Immature natural killer cell (primary cell): ENCODE measurements at places on chromosomes 7 and 10. TPM values are rescaled to one million over a fixed set of nuclear protein-coding genes. Genes with fewer than 3 reads are reported as not detected.

Gene GDI2
- polyA plus RNA-seq: 199 TPM

DNA sequence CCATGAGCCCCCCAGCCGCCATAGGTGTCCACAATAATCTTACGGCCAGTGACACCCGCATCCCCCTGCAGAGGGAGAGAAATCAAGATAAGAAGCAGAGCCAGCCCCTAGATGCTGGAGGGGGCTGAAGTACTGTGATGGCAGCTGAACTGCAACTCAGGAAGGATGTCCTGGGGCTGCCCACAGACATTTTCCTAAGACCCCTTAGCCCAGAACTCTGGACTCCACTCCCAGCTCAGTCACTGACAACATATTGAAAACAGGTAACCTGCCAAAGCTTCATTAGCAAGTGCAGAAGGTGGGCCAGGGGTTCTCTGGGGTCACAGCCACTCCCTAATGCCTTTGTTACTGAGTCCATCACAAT lies 14.3 kb downstream of the MAT1A start:
- no peaks in the 10 kb centered on the region for H3K36me3 ChIP-seq
- H3K27ac ChIP-seq: no peak overlapping the region
- H3K4me3 ChIP-seq: no peak overlapping the region
- H3K4me1 ChIP-seq: no peaks in the 10 kb centered on the region
- H3K27me3 ChIP-seq: peaks cover 1% of the 10 kb centered on the region
- no peak for DNase-seq

DNA sequence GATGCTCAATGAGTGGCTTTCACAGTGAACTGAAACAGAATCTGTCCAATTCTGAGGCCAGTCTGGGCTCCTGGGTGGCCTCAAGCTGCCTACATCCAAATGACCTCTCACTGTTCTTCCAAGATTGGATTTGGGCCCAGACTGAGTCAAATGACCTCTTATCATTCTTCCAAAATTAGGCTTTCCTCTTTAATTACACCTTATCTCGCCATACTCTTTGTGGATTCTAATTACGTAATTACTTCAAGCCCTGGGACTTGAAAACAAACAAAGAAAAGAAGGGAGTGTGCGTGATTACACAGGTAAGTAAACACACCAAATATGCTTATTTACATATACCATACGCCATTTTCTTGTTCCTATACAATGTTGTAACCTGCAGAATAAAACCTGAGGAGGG lies 18.8 kb downstream of the SORBS1 start:
- no peaks in the 10 kb centered on the region for H3K36me3 ChIP-seq
- H3K27me3 ChIP-seq: peaks cover 2% of the 10 kb centered on the region
- H3K27ac ChIP-seq: no peak overlapping the region

DNA sequence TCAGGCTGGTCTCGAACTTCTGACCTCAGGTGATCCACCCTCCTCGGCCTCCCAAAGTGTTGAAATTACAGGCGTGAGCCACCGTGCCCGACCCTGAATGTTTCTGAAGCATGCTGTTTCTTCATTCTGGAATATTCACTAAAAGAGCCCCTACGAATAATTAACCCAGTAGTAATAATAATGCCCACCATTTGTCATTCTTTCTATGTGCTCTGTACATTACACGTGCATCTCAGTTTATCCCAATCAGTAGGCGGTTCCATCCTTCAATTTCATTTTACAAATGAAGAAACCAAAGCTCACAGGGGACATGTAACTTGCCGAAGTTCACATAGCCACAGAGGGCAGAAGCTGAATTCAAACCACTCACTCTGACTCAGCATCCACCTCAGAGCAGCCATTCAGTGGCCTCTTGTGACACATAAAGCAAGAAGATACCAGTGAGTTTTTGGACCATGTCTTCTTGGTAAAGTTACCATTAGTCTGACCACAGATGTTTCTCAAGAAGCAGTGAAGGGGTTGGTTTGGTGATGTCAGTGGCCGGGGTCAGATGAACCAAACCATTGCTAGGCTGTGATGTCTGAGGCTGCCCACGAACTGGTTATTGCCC lies 71.9 kb upstream of the DUSP5 start:
- no peak for DNase-seq
- peak overlapping the region; percentile 44 for H3K27ac ChIP-seq
- H3K27me3 ChIP-seq: peaks cover 2% of the 10 kb centered on the region
- peaks cover 27% of the 10 kb centered on the region for H3K4me1 ChIP-seq

- H3K27me3 ChIP-seq: peaks cover 50% of the 10 kb centered on the region
- DNase-seq: no peak
- peak overlapping the region; percentile 82 for H3K4me3 ChIP-seq
Measured at GRCh38 chr7:97026715-97027426, 2.2 kb upstream of the DLX5 start.

DNA sequence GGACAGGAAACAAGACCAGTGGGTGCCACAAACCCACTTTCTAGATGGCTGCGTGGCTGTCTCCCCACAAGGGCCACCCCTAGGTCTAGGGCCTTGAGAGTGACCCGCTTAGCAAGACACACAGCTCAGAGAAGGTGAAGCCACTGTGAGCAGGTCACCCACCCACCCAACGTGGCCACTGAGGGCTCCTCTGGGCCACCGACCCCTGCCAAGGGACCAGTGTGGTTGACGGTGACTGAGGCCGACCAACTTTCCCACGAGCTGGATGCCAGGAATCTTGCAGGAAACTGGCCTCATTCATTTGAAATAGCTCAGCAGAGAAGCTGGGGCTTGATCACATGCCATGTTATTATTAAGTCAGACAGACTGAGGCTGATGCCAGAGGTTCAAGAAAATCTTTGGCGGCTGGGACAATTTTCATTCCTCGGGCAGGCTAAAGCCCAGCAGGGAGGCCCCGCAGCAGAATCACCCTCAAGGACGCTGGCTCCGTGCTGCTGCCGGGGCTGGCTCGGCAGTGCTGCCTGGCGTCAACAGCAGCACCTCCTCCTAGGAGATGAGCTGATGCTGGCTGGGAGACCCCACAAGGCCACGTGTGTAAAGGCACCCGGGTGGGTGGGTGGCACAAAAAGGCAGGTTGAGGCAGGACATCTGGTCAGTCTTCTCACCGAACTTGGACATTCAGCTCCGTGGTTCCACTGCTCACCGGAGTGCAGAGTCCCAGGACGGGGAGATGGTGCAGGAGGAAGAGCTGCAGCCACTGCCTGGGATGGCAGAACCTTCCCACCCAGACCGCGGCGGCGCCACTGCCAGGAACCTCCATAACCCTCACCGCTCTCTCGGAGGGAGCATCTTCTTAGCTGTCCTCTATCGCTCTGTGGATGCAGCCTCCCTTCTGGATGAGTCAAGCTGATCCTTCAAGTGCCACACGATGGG lies 57.8 kb downstream of the ZRANB1 start:
- H3K4me1 ChIP-seq: peaks cover 22% of the 10 kb centered on the region
- no peak overlapping the region for H3K4me3 ChIP-seq
- H3K36me3 ChIP-seq: no peaks in the 10 kb centered on the region
- no peak for DNase-seq

DNA sequence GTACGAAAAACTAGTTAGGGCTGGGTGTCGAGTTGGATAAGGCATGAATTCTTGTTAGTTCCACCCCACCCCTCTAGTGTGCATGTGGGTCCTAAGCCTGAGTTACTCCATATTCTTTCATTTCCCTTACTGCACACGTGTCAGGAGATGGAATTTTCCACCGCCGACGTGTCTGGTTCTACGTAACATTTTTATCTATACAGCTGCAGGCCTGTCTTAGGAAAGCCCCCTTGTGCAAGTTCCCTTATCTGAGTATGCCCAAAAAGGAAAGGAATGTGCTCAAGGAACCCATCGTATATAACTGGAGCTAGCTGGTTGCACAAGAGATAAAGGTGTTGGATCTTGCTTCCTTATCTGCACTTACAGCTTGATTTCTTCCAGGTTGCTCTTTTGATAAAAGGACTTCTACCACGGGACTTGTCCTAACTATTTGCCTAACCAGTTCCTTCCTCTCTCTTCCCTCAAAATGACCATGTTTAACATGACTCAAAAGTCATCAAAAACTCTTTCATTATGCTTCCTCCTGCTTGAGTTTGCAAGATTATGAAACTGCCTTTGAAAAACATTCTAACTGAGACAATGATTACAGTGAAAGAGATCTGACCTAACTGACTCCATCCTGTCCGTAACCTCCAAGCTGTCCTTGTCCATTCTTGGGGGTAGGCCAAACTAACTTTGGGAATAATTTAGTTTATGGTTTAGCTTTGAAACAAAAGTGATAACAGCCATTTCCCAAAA lies 181.4 kb downstream of the AKR1D1 start:
- no peak overlapping the region for H3K27ac ChIP-seq
- no peak overlapping the region for H3K4me3 ChIP-seq
- peaks cover 4% of the 10 kb centered on the region for H3K27me3 ChIP-seq
- no peaks in the 10 kb centered on the region for H3K4me1 ChIP-seq
- no peaks in the 10 kb centered on the region for H3K36me3 ChIP-seq

DNA sequence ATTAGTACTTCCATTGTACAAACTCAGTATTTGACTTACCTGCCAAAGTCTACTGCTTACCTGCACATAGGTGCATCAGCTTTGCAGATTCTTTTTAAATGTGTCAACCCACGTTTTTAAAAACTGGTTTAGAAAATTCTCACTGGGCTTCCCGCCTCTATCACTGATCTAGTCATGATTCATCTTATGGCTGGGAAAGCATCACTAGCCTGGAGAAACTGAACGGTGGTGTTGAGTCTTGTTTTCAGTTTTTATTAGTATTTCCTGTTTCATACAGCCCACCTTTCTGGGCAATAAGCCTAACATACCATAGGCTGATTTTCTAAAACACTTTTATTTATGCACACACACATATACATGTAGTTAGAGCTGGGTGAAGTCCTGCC lies 19.7 kb downstream of the DOCK1 start:
- peaks cover 3% of the 10 kb centered on the region for H3K27me3 ChIP-seq
- DNase-seq: no peak
- H3K4me1 ChIP-seq: no peaks in the 10 kb centered on the region
- no peak overlapping the region for H3K27ac ChIP-seq
- H3K4me3 ChIP-seq: no peak overlapping the region

Gene AKR1D1
- not detected for polyA plus RNA-seq

Gene RASSF4
- 45.6 TPM for polyA plus RNA-seq

- H3K4me3 ChIP-seq: no peak overlapping the region
- peaks cover 4% of the 10 kb centered on the region for H3K36me3 ChIP-seq
- no peak for DNase-seq
Measured at GRCh38 chr7:41039386-41039953, 663.4 kb downstream of the INHBA start.

Gene SLC16A12
- not detected for polyA plus RNA-seq

DNA sequence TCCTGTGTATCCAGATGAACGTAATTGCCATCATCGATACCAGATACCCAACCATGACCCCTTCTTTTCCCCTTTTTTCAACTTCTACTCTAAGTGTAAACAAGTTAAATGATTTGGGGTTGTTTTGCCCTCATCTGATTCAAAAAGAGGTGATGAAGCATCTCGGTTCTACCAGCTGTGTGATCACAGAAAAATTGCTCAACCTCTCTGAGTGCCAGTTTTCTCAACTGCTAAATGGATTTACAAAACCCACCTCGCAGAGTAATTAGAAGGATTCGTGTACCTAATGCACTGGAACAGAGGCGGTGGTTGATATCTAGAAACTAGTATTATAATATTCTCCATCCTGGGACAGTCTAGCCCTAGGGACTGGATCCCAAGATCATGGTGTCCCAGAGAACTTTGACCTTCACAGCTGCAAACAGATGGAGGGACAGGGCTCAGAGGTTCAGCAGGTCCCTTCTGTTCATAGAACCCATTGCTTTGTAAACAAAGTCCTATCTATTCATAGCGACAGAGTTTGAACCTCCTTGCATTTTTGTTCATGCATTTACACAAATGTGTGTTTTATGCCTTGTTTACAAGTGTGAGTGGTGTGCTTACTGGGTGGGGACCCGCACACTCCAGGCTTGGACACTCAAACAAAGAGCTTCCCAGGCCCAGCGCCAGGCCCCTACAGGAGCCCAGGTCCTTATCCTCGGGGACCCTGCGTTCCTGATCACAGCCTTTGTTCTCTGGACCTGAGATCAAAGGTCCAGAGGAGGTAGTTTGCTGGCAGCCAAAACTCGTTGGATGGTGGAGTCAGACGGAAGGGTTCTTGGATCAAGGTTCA lies 46.4 kb downstream of the CALML3 start:
- no peak for DNase-seq
- peaks cover 2% of the 10 kb centered on the region for H3K27me3 ChIP-seq
- no peak overlapping the region for H3K27ac ChIP-seq
- no peak overlapping the region for H3K4me3 ChIP-seq
- H3K36me3 ChIP-seq: no peaks in the 10 kb centered on the region

Gene NRBF2
- 15.6 TPM for polyA plus RNA-seq

DNA sequence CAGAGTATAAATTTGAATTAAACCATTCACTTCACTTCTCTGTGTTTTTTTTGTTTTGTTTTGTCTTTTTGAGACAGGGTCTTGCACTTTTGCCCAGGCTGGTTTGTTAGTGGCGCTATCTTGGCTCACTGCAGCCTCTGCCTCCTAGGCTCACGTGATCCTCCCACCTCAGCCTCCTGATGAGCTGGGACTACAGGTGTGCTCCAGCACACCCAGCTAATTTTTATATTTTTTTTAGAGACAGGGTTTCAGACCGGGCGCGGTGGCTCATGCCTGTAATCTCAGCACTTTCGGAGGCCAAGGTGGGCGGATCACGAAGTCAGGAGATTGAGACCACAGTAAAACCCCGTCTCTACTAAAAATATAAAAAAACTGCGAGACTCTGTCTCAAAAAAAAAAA lies 36.9 kb upstream of the STOX1 start:
- no peaks in the 10 kb centered on the region for H3K27me3 ChIP-seq
- no peaks in the 10 kb centered on the region for H3K4me1 ChIP-seq
- DNase-seq: no peak
- H3K27ac ChIP-seq: no peak overlapping the region
- peaks cover 20% of the 10 kb centered on the region for H3K36me3 ChIP-seq

- no peak overlapping the region for H3K4me3 ChIP-seq
- DNase-seq: no peak
Measured at GRCh38 chr7:71521506-71521905, 389.6 kb downstream of the GALNT17 start.

Gene ERVW-1
- not detected for polyA plus RNA-seq

GRCh38 chr10:104875561-104875960 lies 234.5 kb downstream of the SORCS3 start:
- no peak overlapping the region for H3K27ac ChIP-seq
- no peak overlapping the region for H3K4me3 ChIP-seq
- peaks cover 3% of the 10 kb centered on the region for H3K27me3 ChIP-seq
- no peak for DNase-seq
- no peaks in the 10 kb centered on the region for H3K36me3 ChIP-seq

- no peak overlapping the region for H3K27ac ChIP-seq
- H3K27me3 ChIP-seq: no peaks in the 10 kb centered on the region
- no peaks in the 10 kb centered on the region for H3K36me3 ChIP-seq
- no peak for DNase-seq
- peaks cover 4% of the 10 kb centered on the region for H3K4me1 ChIP-seq
Measured at GRCh38 chr10:127127822-127128221, 68.6 kb downstream of the INSYN2A start.

DNA sequence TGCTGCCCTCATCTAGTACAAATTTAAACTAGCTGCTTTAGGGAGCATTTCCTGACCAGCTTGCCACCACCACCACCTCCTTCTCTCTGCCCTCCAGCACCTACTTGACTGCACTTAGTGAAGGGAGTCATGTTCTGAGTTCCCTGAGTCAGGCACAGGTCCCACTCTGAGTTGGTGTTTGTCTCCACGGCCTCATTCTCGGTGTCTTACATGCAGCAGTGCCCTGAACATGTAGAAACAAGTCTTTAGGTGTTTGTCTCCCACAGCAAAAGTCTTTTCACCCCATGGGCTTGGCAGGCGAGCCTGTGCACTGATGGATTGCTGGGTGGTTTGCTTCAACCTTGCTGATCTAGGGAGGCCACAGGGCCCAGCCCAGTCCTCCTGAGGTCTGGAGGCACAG lies 16.9 kb downstream of the TSPAN14 start:
- DNase-seq: no peak
- no peaks in the 10 kb centered on the region for H3K27me3 ChIP-seq
- H3K36me3 ChIP-seq: peaks cover 6% of the 10 kb centered on the region
- peaks cover 96% of the 10 kb centered on the region for H3K4me1 ChIP-seq
- peak overlapping the region; percentile 58 for H3K4me3 ChIP-seq
- H3K27ac ChIP-seq: peak overlapping the region; percentile 95
